Stimulated activated CD4-positive, alpha-beta T cell treated with anti-CD3 and anti-CD28 coated beads, Interleukin-1b, Interleukin-23, amount 100 ng/mL, for 4 hours (primary cell): ENCODE measurements at places on chromosomes 3 and 15.

DNA sequence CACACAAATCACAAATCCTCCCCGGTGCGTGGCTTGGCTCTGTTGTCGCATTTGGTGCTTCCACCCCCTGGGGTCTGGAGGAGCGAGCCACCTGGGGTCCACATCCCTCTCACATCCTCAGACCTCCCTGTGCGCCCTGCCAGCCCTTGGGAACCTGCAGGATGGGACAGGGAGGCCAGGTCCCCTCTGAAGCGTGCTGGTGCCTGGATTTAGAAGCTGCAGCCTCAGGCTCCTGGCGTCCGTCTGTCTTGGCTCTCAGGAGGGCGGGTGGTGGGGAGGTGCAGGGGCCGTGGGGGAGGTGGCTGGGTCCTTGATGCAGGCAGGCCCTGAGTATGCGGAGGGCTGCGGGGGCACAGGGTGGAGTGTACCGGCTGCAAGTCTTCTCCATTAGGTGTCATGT, 38.4 kb downstream of the RGMA start:
- DNase-seq, result no peak

GRCh38 chr15:35992791-35993190, 446.8 kb upstream of the DPH6 start:
- DNase-seq, result no peak

- DNase-seq, result no peak
These were observed 42.4 kb downstream of the MYO5A start for GRCh38 chr15:52486003-52486996.

GRCh38 chr15:55231455-55231854, 34.7 kb upstream of the RSL24D1 start:
- no peak for DNase-seq

- no peak for DNase-seq
These were observed 42.7 kb downstream of the HES1 start for GRCh38 chr3:194178669-194179068.

- no peak for DNase-seq
These were observed 309.6 kb upstream of the KCNH8 start for GRCh38 chr3:18838758-18839157.
